ENCODE measurements at places on chromosomes 3 and 15. TPM values are rescaled to one million over a fixed set of nuclear protein-coding genes. Genes with fewer than 3 reads are reported as not detected.
A peak's percentile ranks its signal among the peaks of the same experiment; 100 is the strongest.

- no peaks in the 10 kb centered on the region for H3K36me3 ChIP-seq
- no peak for DNase-seq
- H3K27me3 ChIP-seq, result no peaks in the 10 kb centered on the region
- no peak overlapping the region for H3K4me3 ChIP-seq
Observed at GRCh38 chr15:85778107-85778776, 16.5 kb downstream of the KLHL25 start.

DNA sequence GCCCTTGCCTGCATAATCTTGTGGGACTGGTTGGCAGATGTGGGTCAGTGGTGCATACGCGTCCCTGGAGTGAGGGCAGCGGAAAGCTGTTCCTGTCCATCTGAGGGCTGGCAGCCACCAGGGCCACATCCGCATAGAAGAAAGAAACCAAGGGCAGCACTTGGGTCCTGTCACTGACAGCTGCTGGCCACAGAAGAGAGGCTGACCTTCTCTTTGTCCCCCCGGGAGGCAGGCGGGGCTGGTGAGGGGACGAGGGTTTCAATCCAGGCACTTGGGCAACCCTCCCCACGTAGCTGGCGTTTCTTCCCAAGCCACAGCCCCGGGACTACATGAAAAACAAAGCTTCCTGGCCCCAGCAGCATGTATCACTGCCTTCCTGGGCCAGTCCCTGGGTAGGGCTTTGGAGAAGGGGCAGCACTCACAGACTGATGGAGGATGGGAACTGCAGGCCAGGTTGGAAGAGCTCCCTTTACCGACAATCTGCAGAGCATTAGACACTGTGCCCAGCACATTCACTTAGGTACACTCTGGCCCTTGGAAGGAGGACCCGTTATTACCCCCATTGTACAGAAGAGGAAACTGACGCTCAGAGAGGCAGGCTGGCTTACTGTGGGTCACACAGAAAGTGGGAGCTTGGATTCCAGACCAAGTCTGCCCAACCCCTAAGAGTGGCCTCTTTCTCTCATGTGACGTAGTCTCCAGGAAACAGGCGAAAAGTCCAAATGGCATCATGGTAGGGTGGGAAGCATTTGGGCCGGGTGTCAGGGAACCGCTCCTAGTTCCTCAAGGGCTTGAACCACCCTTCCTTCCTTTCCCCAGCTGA, 78.8 kb upstream of the SLC6A6 start:
- no peak overlapping the region for H3K4me3 ChIP-seq
- no peaks in the 10 kb centered on the region for H3K4me1 ChIP-seq
- no peak overlapping the region for H3K27ac ChIP-seq
- H3K36me3 ChIP-seq, result no peaks in the 10 kb centered on the region

DNA sequence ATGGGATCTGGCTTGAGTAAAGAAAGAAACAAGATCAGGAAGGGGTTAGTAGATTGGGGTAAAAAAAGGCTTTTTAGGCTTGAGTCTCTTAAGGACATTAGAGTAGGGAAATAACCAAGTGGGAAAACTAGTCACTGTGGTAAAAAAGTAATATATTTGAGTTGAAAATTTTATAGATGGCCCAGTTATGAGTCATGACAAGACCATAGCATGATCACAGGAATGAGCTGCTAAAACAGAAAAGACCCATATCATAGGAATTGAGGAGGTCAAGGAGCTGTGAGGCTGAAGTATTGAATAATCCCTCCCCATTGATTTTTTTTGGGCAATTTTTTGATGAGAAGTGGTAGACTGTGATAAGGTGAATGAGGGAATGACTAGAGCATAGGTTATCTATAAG, 69.2 kb upstream of the TBC1D5 start:
- no peak overlapping the region for H3K4me3 ChIP-seq
- H3K27ac ChIP-seq, result no peak overlapping the region
- H3K27me3 ChIP-seq, result peaks cover 5% of the 10 kb centered on the region
- H3K36me3 ChIP-seq, result no peaks in the 10 kb centered on the region

- no peaks in the 10 kb centered on the region for H3K27me3 ChIP-seq
- peak overlapping the region; percentile 85 for H3K27ac ChIP-seq
- peak overlapping the region; percentile 86 for H3K4me3 ChIP-seq
- peak; percentile 29 for DNase-seq
Observed at GRCh38 chr15:70096215-70097062, 1.3 kb downstream of the TLE3 start.

- H3K27me3 ChIP-seq, result no peaks in the 10 kb centered on the region
- no peak overlapping the region for H3K27ac ChIP-seq
- no peaks in the 10 kb centered on the region for H3K4me1 ChIP-seq
Observed at GRCh38 chr3:150183678-150184425, 213.2 kb upstream of the PFN2 start.

GRCh38 chr3:188041193-188041592, 112.8 kb upstream of the LPP start:
- H3K27me3 ChIP-seq, result no peaks in the 10 kb centered on the region
- no peak for DNase-seq
- H3K27ac ChIP-seq, result no peak overlapping the region
- H3K4me3 ChIP-seq, result no peak overlapping the region

GRCh38 chr3:79253271-79253670, 514.5 kb downstream of the ROBO1 start:
- H3K27ac ChIP-seq, result no peak overlapping the region
- DNase-seq, result no peak
- H3K27me3 ChIP-seq, result no peaks in the 10 kb centered on the region
- no peak overlapping the region for H3K4me3 ChIP-seq
- no peaks in the 10 kb centered on the region for H3K36me3 ChIP-seq

DNA sequence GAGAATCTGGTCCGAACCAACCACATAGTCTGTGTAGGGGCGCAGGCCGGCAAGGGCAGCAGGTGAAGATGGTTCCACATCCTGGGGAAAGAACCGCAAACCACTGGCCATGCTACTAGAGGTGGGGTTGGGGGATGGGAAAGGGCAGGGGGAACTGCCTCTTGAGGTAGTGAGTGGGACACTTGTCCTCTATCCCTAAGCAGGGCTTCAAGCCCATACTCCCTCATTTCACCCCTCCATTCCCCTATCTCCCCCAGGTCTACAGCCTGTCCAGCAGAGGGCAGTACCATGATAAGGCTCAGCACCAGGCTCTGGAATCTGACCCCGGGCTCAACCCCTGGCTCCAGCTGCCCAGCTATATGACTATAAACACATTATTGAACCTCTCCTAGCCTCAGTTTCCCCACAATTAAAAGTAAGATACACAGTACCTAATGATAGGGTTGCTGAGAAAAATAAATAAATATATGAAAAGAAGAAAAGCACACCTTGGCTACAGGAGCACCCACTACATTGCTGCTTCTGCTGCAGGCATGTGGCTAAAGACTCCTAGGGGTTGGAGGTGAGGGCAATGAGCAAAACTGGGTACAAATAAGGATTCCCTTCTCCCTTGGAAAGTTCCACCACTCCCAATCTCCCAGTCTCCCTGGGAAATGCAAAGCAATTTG, 6.3 kb downstream of the GORASP1 start:
- peaks cover 10% of the 10 kb centered on the region for H3K4me1 ChIP-seq
- H3K27me3 ChIP-seq, result no peaks in the 10 kb centered on the region
- no peak overlapping the region for H3K4me3 ChIP-seq
- H3K27ac ChIP-seq, result no peak overlapping the region
- peaks cover 10% of the 10 kb centered on the region for H3K36me3 ChIP-seq

- H3K27ac ChIP-seq, result no peak overlapping the region
- peaks cover 36% of the 10 kb centered on the region for H3K4me1 ChIP-seq
- no peaks in the 10 kb centered on the region for H3K36me3 ChIP-seq
Observed at GRCh38 chr3:59774634-59775033, 724.8 kb upstream of the CFAP20DC start.

DNA sequence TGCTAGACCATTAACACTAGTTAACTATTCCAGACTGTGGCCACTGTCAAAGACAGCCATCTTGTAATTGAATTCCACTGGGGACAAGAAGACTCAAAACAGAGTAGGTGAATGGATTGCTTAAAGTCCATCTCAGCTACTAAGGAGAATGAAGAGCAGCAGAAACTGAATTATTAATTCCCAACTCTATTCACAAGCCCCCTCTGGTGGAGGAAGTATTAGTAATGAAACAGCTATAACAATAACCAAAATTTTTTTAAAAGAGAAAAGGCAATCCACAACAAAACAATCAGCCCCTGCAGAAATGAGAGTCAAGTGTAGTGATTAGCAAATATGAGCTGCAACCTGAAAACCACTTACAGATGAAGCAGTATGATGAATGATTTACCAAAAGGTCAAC, 302.8 kb downstream of the FHIT start:
- no peaks in the 10 kb centered on the region for H3K27me3 ChIP-seq
- H3K36me3 ChIP-seq, result no peaks in the 10 kb centered on the region
- no peak overlapping the region for H3K27ac ChIP-seq
- H3K4me1 ChIP-seq, result no peaks in the 10 kb centered on the region
- no peak for DNase-seq

- H3K27me3 ChIP-seq, result no peaks in the 10 kb centered on the region
- H3K27ac ChIP-seq, result no peak overlapping the region
- no peaks in the 10 kb centered on the region for H3K4me1 ChIP-seq
- H3K4me3 ChIP-seq, result no peak overlapping the region
- H3K36me3 ChIP-seq, result peaks cover 26% of the 10 kb centered on the region
Observed at GRCh38 chr15:40550341-40551037, 14.4 kb downstream of the CCDC32 start.

DNA sequence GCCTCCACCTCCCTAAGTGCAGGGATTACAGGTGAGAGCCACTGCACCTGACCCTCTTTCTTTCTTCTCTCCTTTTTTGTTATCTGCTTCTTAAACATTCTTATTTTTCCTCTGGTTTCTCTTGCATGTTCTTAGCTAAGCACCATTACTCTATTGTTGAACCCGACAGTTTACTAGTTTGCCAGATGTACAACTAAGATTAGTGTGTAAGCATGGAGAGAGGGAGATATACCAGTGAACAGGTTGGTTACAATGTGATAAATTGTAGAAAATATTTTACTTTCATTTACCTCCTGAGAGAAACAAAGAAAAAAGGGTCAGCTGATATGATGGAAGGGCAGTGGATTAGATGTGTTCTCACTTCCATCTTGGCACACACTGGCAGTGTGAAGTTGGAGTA, 4.9 kb downstream of the HAUS2 start:
- no peaks in the 10 kb centered on the region for H3K36me3 ChIP-seq
- peaks cover 10% of the 10 kb centered on the region for H3K4me1 ChIP-seq
- H3K4me3 ChIP-seq, result no peak overlapping the region
- DNase-seq, result no peak
- no peak overlapping the region for H3K27ac ChIP-seq
- H3K27me3 ChIP-seq, result no peaks in the 10 kb centered on the region

DNA sequence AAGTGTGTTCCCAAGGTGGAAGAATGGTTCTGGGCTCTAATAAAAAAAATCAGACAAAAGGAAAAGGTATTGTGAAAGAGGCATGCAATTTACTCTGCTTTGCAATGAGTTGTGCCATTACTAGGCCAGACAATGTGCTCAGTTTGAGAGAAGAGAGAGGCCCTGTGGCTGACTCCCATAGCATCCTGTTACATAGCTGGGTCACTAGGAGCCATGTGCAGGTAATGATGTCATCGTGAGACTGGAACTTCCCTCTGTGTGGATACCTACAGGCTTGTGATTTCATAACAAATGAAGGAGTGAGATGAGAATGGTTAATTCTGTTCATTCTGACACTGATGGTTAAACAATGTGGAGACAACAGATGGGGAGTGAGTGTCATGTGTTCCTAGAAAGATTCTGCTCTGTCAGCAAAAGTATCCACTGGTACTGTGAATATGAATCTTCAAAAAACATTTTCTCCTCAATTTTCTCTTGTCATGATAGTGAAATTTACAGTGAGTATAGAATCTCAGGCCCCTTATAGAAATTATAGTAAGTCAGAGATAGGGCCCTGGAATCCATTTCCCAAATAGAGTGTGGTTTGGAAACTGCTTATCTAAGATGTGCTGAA, 648.7 kb upstream of the DPPA4 start:
- no peaks in the 10 kb centered on the region for H3K36me3 ChIP-seq
- no peak overlapping the region for H3K4me3 ChIP-seq
- no peaks in the 10 kb centered on the region for H3K27me3 ChIP-seq
- H3K4me1 ChIP-seq, result no peaks in the 10 kb centered on the region

GRCh38 chr3:143763564-143764162, 84.6 kb downstream of the SLC9A9 start:
- no peak overlapping the region for H3K4me3 ChIP-seq
- peaks cover 7% of the 10 kb centered on the region for H3K4me1 ChIP-seq
- H3K27me3 ChIP-seq, result no peaks in the 10 kb centered on the region
- no peaks in the 10 kb centered on the region for H3K36me3 ChIP-seq

- no peaks in the 10 kb centered on the region for H3K36me3 ChIP-seq
- H3K4me1 ChIP-seq, result no peaks in the 10 kb centered on the region
- H3K27ac ChIP-seq, result no peak overlapping the region
- DNase-seq, result no peak
- H3K4me3 ChIP-seq, result no peak overlapping the region
- H3K27me3 ChIP-seq, result no peaks in the 10 kb centered on the region
Observed at GRCh38 chr15:66216806-66217205, 36.7 kb downstream of the MEGF11 start.

DNA sequence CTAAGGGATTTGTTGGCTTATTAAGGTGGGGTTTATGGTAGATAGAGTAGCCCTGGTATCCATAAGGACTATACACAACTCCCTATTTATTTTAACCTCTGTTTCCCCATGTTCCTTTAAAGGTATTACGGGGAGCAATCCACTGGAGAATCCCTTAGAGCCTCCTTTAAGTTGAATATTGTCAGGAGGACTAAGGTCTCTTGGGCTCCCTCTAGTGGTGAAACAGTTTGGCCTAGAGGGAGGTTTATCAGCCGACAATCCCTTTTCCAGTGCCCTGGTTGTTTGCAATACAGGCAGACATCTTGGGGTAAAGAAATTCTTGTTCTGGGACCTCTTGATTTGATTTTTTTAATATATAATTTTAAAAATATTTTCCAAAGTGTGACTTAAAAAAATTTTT, 12.9 kb downstream of the OPA1 start:
- no peaks in the 10 kb centered on the region for H3K4me1 ChIP-seq

Gene RTP2
- not detected for total RNA-seq

Gene ATP13A4
- 2.6 TPM for total RNA-seq

Gene SPINK8
- total RNA-seq, result not detected

Gene ACAA1
- 67.4 TPM for total RNA-seq

Gene TICRR
- total RNA-seq, result 14.0 TPM

Gene GOLGA8G
- total RNA-seq, result not detected

Gene BNC1
- not detected for total RNA-seq

Gene HYAL1
- total RNA-seq, result not detected

Gene CFAP91
- 0.64 TPM for total RNA-seq

Gene CAMP
- not detected for total RNA-seq

Gene TRIM42
- not detected for total RNA-seq

Gene CHRFAM7A
- total RNA-seq, result not detected

Data from CD8-positive, alpha-beta memory T cell (primary cell).